Fibroblast of skin of left quadriceps (primary cell): ENCODE measurements at places on chromosomes 16 and 17.

DNA sequence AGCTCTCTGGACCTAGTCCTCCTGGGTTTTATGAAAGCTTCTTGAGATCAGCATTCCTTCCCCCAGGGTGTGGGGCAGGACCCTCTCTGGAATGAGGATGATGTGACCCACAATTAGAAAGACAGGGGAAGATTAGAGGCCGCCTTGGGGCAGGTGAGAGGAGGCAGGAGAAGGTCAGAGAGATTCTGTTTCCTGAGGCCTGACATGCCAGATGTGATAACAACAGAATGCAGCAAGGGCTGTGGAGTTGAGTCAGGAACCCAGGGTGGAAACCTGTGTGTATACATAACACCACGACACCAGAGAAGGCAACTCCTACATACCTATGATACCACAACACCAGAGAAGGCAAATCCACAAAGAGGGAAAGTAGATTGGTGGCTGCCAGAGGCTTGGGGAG, 5.4 kb upstream of the SLC5A10 start:
- DNase-seq, result no peak

DNA sequence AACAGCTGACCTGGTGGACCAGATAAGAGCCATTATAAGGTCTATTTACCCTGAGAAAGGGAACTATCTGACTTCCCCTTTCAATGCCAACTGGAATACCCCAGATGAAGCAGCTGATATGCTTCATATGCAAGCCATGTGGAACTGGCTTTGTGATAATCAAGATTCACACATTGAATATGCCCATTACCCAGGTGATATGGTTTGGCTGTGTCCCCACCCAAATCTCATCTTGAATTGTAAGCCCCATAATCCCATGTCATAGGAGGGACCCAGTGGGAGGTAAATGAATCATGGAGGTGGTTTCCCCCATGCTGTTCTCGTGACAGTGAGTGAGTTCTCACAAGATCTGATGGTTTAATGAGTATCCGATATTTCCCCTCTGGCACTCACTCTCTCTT, 42.1 kb downstream of the IKZF3 start:
- no peak for DNase-seq

GRCh38 chr16:2711370-2712062, 8.5 kb downstream of the PRSS27 start:
- DNase-seq, result no peak

- DNase-seq, result no peak
These were observed 18.7 kb upstream of the MTSS2 start for GRCh38 chr16:70704586-70704985.

DNA sequence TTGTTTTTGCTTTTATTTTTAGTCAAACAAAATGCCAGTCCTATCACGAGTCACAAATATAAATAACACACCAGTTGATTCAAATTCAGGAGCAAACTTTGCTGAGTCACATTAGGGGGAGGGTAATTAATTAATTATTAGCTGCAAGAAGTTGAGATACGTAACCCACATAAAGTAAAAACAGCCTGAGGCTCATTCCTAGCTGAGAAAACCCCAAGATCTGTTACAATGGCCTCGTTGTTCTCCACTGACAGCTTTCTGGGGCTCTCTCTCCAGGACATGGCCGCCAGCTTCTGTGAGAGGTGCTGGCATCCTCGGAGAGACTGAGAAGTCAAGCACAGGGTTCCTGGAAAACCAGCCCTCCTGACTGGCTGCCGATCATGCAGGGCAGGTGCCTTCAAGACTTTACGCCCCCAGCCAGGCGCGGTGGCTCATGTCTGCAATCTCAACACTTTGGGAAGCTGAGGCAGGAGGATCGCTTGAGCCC, 11.1 kb downstream of the RAB40B start:
- DNase-seq, result no peak

GRCh38 chr16:84548971-84549844, 44.7 kb upstream of the MEAK7 start:
- DNase-seq, result no peak

- no peak for DNase-seq
These were observed 26.3 kb downstream of the ACTG1 start for GRCh38 chr17:81486199-81486810.

DNA sequence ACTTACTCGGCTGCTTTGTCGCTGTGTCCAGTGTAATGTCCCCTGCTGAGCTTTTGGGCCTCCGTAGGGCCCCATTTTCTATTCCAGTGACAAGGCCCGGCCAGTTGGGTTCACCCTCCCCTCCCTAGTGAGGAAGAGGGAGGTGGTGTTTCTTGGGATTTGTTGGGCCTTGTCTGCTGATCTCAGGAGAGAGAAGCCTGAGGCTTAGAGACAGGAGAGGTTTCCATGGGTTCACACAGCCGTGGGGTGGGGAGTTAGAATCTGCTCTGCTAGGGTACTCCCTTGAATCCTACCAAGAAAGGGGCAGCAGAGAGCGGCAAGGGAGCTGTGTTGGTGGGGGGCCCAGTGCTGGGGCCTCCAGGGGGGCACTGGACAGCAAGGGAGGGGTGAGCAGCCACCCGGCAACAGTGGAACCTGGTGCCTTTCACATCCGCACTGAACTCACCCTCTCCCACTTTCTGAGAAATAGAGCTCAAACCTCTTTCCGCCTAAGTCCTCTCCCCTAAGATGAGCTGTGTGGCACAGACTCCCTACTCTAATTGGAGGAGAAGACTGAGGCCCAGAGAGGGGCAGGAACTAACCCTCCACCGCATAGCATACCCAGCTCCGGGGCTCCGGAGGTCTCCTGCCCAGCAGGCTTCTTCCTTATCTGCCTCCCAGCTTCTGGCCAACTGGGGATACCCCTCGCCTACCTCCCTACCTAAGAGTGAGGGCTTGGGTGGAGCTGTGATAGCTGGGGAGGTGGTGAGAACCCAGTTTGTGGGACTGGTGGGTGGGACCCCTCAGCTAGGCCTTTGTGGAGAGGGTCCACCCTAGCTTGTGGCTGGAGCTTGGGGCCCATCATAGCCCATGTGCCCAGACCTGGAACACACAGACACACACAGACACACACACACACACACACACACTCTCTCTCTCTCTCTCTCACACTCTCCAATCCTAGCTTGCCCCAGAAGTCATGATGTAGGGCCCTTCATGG, 6.8 kb downstream of the TBKBP1 start:
- no peak for DNase-seq

- DNase-seq, result no peak
These were observed 238.0 kb upstream of the AXIN2 start for GRCh38 chr17:65799454-65799853.

DNA sequence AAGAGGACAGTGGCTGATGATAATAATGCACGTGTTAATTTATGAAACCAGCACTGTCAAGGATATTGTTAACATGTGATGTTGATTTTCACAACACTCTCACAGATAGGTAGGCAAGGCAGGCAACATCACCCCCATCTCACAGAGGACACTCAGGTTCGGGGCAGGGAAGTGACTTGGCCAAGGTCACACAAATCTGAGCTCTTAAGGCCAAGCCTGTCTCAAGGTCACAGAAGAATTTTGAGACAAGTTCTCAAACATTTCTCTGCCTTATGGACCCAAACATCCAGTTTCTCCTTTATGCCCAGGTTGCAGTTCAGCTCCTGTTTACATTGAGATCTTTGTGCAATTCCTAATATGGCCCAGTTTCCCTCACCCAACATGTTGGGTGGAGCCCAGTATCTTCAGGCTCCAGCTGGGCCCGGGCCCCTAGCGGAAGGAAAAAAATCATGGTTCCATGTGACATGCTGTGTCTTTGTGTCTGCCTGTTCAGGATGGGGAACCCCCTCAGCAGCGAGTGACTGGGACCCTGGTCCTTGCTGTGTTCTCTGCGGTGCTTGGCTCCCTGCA, 1.3 kb downstream of the SLC2A4 start:
- DNase-seq, result no peak

- no peak for DNase-seq
These were observed 604 bp downstream of the PRR14 start for GRCh38 chr16:30651124-30652004.

- DNase-seq, result no peak
These were observed 9.1 kb upstream of the CCL5 start for GRCh38 chr17:35889241-35889640.

GRCh38 chr17:68289936-68290267, 1.0 kb downstream of the SLC16A6 start:
- no peak for DNase-seq

GRCh38 chr17:77315551-77316190, 174.9 kb downstream of the SEC14L1 start:
- DNase-seq, result no peak

- DNase-seq, result no peak
These were observed 966 bp downstream of the MIEN1 start for GRCh38 chr17:39729280-39729851.

DNA sequence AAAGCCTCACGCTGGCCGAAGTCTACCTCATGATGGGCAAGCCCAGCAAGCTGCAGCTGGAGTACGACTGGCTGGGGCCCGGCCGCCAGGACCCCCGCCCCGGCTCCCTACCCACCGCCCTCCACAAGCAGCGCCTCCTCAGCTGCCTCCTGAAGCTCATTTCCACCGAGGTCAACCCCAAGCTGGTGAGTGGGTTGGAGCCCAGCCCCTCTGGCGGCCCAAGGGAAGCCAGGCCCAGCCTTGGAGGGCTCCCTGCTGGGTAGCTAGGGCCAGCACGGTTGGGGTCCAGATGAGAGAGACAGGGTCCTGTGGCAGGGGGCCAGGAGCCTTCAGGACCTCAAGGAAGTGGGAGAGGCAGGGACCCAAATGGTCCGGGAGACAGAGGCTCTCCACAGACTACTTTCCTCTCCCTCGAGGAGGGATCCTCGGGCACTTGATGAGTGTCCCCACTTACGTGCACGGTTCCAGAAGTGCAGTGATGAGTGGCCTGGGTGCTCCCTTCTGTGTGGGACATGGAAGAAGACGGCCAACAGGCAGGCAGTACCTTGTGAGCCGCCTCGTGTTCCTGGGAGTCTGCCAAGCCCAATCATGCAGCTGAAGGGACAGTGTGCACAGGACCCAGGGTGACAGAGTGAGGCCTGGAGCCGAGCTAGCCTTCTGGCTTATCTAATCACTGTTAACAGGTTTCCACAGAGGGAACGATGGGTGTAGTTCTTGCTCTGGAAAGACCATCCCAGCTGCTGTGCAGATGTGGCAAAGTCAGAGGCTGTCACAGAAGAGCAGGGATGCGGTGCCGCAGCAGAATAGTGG, 21.1 kb upstream of the JPT2 start:
- DNase-seq, result no peak

DNA sequence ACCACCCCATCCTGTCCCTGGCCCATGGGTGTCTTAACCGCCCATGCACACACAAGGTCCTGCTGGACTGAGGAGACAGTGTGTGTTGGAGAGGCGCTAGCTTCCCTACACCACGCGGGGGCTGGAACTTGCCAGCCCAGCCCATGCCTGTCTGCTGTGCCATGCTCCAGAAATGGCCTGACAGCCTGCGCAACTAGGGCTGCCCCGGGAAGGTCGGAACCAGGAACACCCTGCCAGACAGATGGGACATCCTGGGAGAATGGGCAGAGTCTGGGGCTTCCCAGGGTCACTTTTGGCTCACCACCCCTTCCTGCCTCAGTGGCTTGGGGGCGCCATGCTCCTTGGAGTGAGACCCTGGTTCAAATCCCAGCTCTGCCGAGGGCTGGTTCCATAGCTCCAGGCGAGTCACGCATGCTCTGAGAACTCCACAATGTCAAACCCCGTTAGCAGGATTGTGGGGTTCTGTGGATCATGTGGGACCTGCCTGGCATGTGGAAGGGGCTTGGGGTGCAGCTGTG, 36.2 kb downstream of the SREBF1 start:
- no peak for DNase-seq

- peak; percentile 14 for DNase-seq
These were observed 223.0 kb downstream of the TANC2 start for GRCh38 chr17:63189082-63189481.

DNA sequence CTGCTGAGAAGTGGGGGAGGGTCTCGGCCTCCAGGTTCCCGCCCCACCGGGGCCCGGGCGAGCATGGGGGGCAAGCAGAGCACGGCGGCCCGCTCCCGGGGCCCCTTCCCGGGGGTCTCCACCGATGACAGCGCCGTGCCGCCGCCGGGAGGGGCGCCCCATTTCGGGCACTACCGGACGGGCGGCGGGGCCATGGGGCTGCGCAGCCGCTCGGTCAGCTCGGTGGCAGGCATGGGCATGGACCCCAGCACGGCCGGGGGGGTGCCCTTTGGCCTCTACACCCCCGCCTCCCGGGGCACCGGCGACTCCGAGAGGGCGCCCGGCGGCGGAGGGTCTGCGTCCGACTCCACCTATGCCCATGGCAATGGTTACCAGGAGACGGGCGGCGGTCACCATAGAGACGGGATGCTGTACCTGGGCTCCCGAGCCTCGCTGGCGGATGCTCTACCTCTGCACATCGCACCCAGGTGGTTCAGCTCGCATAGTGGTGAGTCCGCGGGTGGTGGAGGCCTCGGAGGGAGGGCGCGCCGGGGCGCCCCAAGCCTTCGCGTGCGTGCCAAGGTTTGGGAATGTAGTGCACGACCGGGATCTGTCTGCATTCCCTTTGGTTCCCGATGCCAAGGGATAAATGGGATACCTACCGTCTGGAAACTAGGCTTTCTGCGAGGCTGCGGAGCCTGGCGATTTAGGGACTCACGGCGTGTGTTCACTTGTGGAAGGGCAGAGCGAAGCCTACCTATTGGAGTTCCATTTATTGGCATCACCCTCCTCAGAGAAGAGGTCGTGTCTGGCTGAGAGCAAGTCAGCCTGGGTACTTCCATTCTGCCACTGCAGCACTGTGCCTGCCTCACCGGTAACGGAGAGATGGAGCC, 1.0 kb downstream of the ZNRF1 start:
- DNase-seq, result no peak

- DNase-seq, result no peak
These were observed 45.9 kb downstream of the KANSL1 start for GRCh38 chr17:46147296-46147695.

- DNase-seq, result no peak
These were observed 3.2 kb upstream of the TRIM65 start for GRCh38 chr17:75899767-75900468.

- DNase-seq, result no peak
These were observed 3.2 kb upstream of the SCRN2 start for GRCh38 chr17:47844227-47844626.

GRCh38 chr17:77735566-77736198, 222.8 kb upstream of the TNRC6C start:
- DNase-seq, result no peak

DNA sequence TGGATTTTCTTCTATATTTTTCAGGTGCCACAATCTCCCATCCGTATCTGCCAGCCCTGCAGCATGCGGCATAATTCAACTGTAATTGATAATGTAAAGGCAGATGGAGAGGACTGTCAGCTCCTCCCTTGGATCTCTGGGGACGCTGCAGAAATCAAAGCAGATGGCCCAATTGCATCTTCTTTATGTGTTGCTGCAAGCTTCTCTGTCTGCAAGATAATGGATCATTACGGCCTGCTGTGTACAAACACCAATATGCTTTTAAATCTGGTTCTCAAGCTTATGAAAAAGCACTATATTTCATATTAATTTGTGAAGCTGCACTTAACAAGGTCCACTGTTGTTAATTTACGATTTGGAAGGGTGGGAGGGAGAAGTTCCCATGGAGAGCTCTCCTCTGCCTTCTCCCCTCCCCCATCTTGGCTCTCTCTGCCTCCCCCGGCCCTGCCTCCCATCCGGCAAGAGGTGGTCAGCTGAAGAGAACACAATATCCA, 607.5 kb downstream of the TOX3 start:
- DNase-seq, result no peak

GRCh38 chr17:56987283-56987834, 9.4 kb downstream of the SCPEP1 start:
- DNase-seq, result no peak
